Mucosa of gallbladder (tissue), 1 donor: ENCODE measurements at places on chromosomes 12 and 14.

DNA sequence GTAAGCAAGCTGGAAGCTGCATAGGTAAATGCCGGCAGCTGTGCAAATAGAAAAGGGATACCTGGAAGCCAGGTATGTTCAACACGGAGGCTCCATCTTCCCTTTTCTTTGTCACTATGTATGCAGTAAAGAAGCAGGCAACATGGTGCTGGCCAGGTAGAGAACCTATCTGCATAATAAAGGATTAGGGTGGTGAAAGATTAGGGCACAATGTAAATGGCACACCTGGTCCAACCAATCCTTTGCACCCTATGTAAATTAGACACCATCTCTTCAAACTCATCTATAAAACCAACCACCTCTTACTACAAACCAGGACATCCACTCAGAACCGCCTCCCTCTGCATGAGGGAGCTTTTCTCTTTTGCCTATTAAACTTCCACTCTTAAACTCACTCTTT is 32.3 kb downstream of the RPS29 start:
- no peak for DNase-seq

- no peak for DNase-seq
These were observed 1.2 kb downstream of the LMO3 start for GRCh38 chr12:16604596-16605252.

GRCh38 chr14:85336817-85337216 is 193.1 kb upstream of the FLRT2 start:
- no peak for DNase-seq

- DNase-seq: no peak
These were observed 860.6 kb upstream of the MGAT4C start for GRCh38 chr12:87116780-87117179.

- DNase-seq: no peak
These were observed 52.2 kb downstream of the TMTC1 start for GRCh38 chr12:29731591-29731990.
